GM12878 (cell line): ENCODE measurements at places on chromosomes 5 and 9. TPM values are rescaled to one million over a fixed set of nuclear protein-coding genes. Genes with fewer than 3 reads are reported as not detected.

WDR70 gene
- polyA plus RNA-seq: 33.6 and 35.8 TPM in 2 replicates

BAAT gene
- polyA plus RNA-seq: 0.09 TPM in 1 of 2 replicates, not detected in the other

DNA sequence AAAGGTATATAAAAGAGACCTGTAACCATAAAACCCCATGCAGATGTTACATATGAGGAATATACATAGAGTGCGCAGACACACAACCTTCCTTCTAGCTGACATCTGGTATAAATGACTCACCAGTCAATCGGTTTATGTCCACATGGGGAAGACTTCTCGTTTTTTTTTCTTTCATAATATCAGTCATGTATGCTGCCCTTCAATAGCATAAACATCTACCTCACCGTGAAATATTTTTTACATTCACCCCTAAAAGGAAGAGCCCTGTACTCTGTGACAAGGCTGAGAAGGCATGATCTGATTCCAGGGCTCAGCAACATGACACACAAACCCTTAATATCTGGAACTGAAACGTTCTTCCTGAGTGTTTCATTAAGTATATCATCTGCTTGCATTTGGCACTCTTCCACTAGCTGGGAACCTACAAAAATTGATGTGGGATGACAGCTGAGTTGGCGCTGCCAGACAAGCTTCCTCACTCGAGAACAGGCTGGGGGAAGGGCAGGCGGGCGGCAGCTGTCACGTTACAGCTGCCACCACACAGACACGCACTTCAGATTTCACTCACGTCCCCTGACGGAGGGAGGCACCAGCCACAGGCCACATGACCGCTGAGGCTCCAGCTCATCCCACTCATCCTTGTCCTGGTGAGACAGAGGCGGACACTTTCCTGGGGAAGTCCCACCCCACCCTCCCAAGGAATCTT, 74.2 kb downstream of the SHB start:
- peak; percentile 66 for DNase-seq

GRCh38 chr5:136734628-136735027, 369.3 kb upstream of the TRPC7 start:
- DNase-seq: no peak

DNA sequence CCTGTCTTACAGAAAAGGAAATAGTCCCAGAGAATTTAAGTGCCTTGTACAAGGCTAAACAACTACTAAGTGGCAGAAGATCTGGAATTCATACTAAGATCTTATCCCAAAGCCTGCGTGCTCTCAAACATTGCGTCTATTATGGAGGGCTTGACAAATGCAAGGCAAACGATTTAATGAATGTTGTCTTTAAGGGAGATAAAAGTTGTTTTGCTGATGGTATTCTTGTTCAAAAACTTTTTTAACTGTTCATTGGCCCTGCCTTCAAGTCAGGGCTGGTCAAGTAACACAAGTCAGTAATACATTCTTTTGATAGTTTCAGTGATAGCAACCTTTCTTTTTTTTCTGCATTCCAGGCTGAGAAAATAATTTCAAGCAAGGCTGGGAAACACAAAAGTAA, 1.7 kb upstream of the SLC38A9 start:
- DNase-seq: no peak
